Anterior cingulate cortex (tissue), 58 donors: ENCODE measurements at places on chromosomes 12 and 14.

- DNase-seq: peak; percentile 11
These were observed at the start of gene NRXN3 for GRCh38 chr14:78170203-78170602. NRXN3 (plus strand) TSS chr14:78170373; CDS start chr14:78243094, 72,721 bp downstream.

- no peak for DNase-seq
These were observed 6.4 kb downstream of the TNS2 start for GRCh38 chr12:53056296-53056695.

DNA sequence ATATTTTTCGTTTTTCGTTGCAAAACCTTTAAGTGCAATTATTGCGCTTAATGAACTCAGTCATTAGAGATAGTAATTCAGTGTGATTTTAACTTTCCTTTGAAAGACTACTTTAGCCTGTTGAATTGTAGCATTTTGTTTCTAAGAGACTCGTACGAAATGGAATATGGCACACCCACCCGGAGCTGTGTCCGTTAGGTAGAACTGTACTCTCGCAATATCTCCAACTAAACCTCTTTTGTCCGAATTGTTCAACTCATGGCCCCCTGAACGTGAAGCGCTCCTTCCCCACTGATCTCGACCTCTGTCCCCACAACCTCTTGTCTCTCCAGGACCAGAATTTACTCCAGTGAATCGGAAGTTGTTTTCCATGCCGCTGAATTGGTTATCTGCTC is 800 bp downstream of the PCNX4 start:
- DNase-seq: no peak

DNA sequence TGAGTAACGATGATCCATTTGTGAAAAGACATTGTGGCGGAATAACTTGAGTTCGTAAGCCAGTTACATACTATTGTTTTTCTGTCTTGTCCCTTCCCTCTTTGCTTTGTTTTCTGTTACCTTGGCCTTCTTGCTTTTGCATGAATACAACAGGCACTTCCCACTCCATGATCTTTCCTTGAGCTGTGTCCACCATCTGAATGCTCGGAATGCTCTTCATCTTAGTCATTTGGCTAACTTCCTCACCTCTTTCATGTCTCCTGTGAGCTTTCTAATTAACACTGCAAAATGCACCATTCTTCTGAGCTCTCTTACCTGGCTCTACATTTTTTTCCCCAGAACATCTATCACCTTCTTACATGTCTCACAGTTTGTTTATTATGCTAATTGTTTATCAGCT is 10.0 kb downstream of the KNTC1 start:
- DNase-seq: no peak

DNA sequence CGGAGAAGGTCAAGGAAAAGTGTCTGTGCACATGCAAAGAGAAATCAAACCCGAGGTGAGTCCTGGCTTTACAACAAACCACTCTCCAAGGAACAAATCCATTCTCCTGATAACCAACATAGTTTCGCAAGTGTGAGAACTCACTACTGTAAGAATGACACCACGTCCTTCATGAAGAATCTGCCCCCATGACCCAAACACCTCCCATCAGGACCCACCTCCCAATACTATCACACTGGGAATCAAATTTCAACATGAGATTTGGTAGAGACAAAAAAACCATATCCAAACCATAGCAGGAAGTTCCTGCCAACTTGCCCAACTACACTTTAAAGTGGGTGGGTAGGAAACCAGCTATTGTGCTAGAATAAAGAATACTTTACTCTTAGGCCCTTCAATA is 2.4 kb upstream of the ERC1 start:
- no peak for DNase-seq

GRCh38 chr12:117097159-117097558 is 2.1 kb downstream of the TESC start:
- DNase-seq: no peak
